CD4-positive, alpha-beta T cell treated with Interleukin-4 for 1 hour (primary cell): ENCODE measurements at places on chromosomes 3 and 15.

DNA sequence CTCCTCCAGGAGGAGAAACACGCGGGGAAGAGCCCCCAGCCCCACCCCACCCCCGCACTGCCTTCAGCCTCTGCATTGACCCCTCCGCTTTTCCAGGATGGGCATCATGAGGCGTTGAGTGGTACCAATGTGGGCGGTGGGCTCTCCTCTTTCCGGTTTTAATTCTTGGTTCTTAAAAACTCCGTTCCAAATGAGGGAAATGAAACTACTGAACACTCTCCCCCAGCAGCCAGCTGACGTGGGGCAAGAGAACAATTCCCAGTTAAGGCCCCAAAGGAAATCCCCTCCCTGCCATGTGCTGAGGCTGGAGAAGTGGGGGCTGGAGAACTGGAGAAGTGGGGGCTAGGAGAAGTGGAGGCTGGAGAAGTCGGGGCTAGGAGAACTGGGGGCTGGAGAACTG, 5.3 kb upstream of the NRROS start:
- peak; percentile 71 for DNase-seq

GRCh38 chr3:36175113-36175812, 205.0 kb upstream of the STAC start:
- DNase-seq = no peak

DNA sequence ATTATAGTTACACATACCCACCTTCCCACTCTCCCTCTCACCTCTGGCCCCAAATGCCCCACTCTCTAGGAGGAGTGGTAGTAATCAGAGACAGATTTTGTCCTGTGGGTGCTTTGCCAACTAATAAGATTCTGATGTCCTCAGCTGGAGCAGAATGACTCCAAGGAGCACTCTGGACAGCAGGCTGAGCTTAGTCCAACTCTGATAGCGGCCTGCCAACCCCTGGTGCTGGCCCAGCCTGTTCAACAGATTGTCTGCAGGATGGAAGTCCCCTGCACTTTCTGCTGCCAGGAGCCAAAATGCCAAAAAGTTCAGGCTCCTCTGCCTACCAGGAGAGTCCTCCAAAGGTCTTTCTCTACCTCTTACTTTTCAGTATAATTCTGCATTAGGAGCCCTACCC, 160.5 kb upstream of the UMPS start:
- no peak for DNase-seq

DNA sequence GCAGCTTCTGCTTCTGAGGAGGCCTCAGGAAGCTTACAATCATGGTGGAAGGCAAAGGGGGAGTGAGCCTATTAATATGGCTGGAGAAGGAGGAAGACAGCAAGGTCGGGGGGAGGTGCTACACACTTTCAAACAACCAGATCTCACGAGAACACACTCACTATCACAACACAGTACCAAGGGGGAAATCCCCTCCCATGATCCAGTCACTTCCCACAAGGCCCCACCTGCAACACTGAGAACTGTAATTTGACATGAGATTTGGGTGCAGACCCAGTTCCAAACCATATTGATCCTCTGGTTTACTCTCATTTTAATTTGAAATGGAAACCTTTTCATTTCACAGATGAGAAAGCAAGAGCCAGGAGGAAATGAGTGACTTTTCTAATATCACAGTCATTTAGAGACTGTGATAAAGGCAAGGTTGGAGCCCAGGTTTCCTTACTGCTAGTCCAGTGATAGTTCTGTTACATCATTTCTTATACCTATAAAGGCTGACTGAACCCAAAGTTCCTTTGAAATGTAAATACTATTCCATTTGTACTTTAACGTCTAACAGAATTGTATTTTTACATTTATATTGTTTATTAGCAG, 105.8 kb upstream of the GAP43 start:
- DNase-seq = no peak

DNA sequence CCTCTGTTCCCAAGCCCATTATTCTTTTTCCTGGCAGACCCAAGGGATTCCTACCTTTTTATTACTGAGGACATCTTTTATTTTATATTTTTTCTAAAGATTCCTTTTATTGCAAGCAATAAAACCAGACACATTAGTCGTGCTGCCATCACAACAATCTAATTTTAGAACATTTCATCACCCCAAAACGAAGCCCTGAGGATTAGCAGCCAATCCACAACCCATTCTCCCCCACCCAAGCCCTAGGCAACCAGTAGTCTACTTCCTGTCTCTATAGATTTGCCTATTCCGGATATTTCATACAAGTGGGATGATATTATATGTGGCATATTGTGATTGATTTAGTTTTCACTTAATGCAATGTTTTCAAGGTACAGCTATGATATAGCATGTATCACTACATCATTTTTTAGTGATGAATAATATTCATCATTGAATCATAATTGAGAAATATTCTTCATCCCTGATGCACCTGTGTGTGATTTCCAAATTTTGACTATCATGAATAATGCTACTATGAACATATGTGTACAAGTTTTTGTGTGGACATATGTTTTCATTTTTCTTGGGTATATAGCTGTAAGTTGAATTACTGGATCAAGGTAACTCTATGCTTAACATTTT, 65.7 kb downstream of the IL1RAP start:
- no peak for DNase-seq

- DNase-seq = no peak
Measured at GRCh38 chr3:181458857-181459256, 252.9 kb upstream of the SOX2 start.

- no peak for DNase-seq
Measured at GRCh38 chr3:78848392-78849288, 919.2 kb downstream of the ROBO1 start.
